Skin of body (tissue), 3 donors: ENCODE measurements at places on chromosomes 11 and 22. TPM values are rescaled to one million over a fixed set of nuclear protein-coding genes. Genes with fewer than 3 reads are reported as not detected.
A peak's percentile ranks its signal among the peaks of the same experiment; 100 is the strongest.

RPUSD4 gene
- 25.0 TPM for total RNA-seq

SSTR3 gene
- not detected for total RNA-seq

DNA sequence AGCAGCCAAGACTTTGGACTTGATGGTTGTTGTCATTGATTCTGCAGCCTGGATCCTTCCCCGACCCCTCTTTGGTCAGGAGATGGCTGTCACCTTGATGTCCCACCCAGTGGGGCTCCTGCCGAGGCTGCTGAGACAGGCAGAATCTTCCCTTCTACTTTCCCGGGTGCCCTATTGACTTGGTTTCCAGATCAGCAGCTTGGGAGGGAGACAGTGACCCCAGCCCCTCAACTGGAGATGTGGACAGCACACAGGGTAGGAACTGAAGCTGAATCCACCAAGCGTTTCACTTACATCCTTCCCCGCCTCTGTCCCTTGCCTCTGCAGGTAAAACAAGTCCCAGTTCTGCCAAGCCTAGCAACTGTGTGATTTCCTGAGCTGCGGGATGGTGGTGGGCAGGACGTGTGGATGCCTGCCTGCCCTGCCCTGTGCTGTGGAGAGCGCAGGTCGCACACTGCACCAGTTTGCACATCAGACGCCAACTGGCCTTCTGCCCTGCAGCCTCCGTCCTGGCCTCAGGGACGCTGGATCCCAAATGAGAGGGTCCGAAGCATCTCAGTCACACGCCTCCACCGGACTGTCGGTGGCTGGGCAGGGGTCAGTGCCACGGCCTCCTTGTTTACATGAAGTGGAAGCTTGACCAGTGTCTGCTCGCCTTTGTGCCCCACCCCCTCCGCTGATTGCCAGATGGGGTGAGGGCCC is 34.6 kb downstream of the FAM83F start:
- DNase-seq, result no peak

- DNase-seq, result no peak
These were observed 32.0 kb downstream of the IGHMBP2 start for GRCh38 chr11:68935516-68936357.

- peak; percentile 73 for DNase-seq
These were observed 13.5 kb upstream of the OAF start for GRCh38 chr11:120197251-120197891.

PSMC3 gene
- 79.6 TPM for total RNA-seq

- no peak for DNase-seq
These were observed 6.2 kb upstream of the LDLRAD3 start for GRCh38 chr11:35937700-35938099.

DNA sequence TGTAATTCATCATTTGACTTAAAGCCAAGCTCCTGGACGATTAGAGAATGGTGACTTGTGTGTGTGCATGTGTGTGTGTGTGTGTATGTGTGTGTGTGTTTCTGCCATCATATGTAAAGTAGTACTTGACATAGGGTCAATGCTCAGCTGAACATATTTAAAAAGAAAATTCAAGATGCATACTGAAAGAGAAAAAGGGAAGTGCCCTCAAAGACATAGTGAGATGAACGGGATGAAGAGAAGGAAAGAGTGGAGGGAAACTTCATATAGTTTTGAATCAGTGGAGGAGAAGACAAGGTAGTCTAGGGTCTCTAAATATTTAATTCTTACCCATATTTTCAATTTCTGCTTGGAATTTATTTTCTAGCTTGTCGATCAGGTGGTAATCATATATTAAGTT is 4.0 kb downstream of the TCN1 start:
- DNase-seq, result no peak

OR52K1 gene
- total RNA-seq, result not detected

- DNase-seq, result no peak
These were observed 4.4 kb downstream of the SLC2A11 start for GRCh38 chr22:23862103-23862502.

- no peak for DNase-seq
These were observed 560 bp upstream of the MPPED1 start for GRCh38 chr22:43411040-43411868.

- DNase-seq, result no peak
These were observed 104.5 kb downstream of the EFCAB6 start for GRCh38 chr22:43707648-43708047.

MIAT gene
- total RNA-seq, result 2.5 TPM

DNA sequence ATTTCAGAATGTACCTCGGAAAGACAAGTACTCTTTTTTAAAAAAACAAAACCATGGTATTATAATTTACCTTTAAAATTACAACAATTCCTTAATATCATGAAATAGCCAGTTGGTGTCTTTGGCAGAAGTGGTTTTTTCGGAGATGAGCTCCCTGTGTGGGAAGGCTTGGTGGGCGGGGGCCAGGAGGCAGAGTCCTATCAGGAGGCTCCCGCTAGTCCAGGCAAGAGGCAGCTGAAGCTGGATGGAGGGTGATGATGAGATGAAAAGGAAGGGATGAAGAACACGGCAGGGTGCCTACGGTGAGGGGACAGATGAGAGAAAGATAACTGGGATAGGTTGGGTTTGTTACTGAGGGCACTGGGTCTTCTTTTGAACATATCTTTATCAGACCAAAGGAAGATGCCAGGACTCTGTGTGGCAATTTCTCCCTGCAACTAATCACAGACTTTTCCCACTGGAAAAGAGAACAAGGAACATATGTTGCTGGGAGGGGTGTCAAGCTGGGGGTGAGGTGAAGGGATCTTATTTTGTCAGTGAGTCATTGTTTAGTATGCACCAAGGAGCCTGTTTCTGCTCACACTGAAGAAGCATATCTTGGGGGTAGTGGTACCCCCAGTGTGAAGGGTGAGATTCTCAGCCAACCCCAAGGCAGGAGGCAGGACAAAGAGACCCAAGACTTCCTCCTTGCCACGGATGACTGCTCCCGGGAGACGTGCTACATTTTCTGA is 91.5 kb upstream of the YWHAH start:
- no peak for DNase-seq

RCOR2 gene
- 2.1 TPM for total RNA-seq

PTPN5 gene
- total RNA-seq, result 0.69 TPM

APOBEC3G gene
- 4.4 TPM for total RNA-seq

GRCh38 chr11:114154271-114155047 is 94.9 kb downstream of the ZBTB16 start:
- peak; percentile 65 for DNase-seq

DNA sequence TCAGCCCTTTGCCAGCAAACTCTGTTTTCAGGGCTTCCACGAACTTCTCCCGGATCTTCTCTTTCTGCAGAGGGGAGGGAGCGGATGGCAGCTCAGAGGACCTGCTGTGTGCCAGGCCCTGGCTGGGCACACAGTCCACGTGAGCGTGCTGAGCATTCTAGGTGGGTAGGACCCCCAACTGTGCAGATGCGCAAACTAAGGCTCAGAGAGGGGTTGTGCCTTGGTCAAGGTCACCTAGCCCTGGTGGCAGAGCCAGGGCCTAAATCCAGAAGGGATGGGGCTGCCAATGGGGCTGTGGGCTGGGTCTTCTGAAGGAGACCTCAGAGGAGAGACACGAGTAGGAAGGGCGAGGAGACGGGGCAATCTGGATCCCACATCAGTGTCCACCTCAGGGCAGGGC is 10.8 kb downstream of the PMM1 start:
- DNase-seq, result no peak

DNA sequence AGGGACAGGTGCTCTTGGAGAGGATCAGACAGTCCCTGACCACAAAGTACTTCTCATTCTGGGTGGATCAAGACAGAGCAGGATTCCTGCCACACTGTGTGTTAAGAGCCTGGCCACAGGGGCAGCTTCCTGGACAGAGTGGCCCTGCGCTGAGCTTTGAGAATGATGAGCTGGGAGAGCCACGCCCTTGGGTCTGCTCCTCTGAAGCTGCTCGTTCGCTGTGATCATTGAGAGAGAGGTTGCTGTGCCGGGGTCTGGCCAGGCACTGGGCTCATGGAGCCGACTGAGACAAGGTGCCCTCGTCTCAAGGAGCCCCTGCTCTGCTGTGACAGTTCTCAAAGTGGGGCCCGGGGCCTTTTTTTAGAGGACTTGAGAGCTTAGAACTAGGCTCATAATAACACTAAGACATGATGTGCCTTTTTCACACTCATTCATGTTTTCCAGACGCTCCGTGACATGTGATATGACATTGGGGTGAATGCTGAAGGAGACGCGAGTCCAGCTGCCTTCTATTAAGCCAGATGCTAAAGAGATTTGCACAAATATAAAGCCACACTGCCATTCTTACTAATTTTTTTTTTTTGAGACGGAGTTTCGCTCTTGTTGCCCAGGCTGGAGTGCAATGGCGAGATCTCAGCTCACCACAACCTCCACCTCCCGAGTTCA is 1.6 kb upstream of the MFRP start:
- peak; percentile 79 for DNase-seq

OR5T1 gene
- total RNA-seq, result not detected
